Stimulated activated CD8-positive, alpha-beta memory T cell treated with anti-CD3 and anti-CD28 coated beads, Interleukin-7, amount 100 ng/mL, for 1 hour (primary cell): ENCODE measurements at places on chromosomes 16 and 17.

- DNase-seq: no peak
Measured at GRCh38 chr17:27531469-27531961, 75.3 kb downstream of the KSR1 start.

- DNase-seq: no peak
Measured at GRCh38 chr17:77496831-77497577, 356.2 kb downstream of the SEC14L1 start.

GRCh38 chr16:29141586-29142324 lies 156.9 kb downstream of the LAT start:
- no peak for DNase-seq

- no peak for DNase-seq
Measured at GRCh38 chr17:17403899-17404576, 72.8 kb upstream of the MED9 start.

DNA sequence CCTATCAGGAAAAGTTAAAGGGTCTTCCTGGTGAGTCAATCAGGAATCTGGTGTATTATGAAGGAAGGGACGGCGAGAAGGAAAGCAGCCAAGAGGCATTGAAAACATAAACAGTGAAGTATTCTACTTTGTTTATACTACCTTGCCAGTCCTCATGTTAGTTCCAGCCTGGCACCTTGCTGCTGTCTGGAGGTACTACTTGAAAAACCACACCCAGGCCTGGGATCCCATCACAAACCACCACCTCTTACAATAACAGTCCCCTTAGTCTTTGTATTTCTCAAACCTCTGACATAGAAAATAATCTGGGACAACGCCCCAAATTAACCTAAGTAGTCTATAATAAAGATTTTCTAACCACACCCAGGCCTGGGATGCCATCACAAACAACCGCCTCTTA lies 676.7 kb upstream of the SOX9 start:
- DNase-seq: no peak

- DNase-seq: no peak
Measured at GRCh38 chr17:42334677-42335076, 46.4 kb downstream of the STAT5A start.

GRCh38 chr16:61798741-61799140 lies 237.5 kb downstream of the CDH8 start:
- no peak for DNase-seq

GRCh38 chr16:68700831-68701230 lies 36.3 kb upstream of the CDH1 start:
- no peak for DNase-seq

GRCh38 chr16:55508271-55508921 lies 476 bp upstream of the LPCAT2 start:
- DNase-seq: no peak
